ENCODE measurements at places on chromosomes 1 and 21.

DNA sequence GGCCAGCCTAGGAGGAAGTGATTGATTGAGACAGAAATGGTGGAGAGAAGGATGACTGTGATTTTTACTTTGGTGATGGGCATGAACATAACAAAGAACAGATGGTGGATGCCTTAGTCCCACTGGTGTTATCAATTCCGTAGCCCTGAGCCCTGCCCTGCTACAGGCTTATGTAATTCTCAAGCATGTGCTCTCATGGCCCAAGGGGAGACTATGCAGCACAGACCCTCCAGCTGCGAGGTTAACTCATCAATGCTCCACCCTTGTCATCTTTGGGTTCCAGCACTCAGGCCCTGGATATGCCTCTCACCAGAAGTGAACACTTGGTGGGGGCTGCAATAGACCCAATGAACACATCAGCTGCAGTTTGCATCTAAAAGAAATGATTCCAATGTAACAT lies 62.7 kb upstream of the LRRC8D start:
- DNase-seq: peak; percentile 33

GRCh38 chr1:203777596-203777995 lies 12.6 kb downstream of the LAX1 start:
- DNase-seq: no peak

GRCh38 chr1:242847390-242847993 lies 323.0 kb upstream of the PLD5 start:
- no peak for DNase-seq

- peak; percentile 39 for DNase-seq
Observed at GRCh38 chr21:32021319-32021994, 148.6 kb downstream of the HUNK start.

- peak; percentile 72 for DNase-seq
Observed at GRCh38 chr1:159798893-159799292, 3.3 kb upstream of the FCRL6 start.

DNA sequence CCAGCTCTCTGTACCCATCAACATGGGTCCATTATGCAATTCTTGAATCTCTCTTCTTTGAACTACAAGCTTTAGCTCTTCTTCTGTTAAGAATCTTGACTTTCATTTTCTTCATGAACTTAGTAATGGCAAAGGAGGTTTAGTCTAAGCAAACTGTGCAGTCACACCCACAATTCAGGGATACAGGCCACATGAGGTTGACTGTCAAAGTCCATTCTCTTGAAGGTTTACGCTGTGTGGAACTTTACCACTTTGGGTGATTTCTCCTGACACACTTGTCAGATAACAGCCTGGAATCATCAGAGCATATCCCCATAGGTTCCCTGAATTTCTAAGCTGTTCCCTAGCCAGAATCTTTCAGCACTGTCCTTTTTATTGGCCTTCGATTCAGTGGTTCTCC lies 48.0 kb upstream of the NHLH2 start:
- DNase-seq: no peak

DNA sequence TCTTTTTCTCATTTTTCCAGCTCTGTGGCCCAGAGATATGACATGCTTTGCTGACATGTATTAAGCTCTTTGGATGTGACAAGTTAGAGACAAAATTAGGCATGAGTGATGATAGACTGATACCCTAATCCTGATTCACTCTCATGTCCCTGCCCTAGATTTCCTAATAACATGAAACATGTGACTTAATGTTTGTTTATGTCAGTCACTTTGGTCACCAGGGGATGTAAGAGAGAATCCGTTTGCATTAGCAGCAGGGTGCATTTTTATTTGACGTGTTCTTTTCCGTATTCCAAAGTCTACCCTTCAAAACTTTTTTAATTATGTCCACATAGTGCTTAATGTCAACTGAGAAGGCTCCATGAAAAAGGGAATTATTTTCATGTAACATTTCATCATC lies 192.4 kb downstream of the HMCN1 start:
- DNase-seq: no peak

GRCh38 chr1:113683384-113684152 lies 75.7 kb downstream of the PHTF1 start:
- no peak for DNase-seq

GRCh38 chr21:42580793-42581321 lies 67.2 kb downstream of the SLC37A1 start:
- DNase-seq: no peak

DNA sequence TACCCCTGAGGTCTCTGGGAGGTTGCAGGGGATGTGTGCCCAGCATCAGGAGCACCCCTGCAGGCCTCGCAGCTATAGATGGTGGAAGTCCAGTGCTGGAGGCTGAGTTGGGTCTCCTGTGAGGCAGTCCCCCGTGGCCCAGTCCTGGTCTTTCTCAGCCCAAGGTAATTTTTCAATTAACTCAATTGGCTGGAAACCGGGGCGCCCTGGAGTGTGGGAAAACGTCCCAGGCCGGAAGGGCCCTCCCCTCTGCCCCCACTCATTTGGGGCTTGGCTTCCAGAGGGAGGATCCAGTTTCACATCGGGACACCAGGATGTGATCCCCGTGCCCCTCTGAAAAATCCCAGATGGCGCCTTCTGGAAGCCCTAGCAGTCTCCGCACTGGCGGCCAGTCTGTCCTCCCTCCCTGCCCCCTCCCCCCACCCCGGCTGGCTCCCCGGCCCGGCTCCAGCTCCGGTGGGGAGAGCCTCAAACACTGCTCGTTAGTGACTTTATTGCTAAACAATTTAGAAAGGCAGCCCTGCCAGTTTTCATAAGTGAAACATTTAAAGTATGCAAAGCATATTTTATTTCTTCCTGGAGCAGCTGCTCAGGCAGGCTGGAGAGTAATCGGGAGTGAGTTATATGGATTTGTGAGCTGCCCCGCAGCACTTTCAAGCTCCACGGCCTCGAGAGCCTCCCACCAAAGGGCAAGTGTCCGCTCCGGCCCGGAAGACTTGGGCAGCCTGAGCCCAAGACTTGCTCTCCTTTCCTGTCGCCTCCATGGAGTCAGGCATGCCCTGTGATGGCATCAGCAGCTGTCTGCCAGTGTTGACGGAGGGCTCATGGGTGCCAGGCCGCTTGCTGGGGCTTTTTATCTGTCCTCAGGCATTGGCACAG lies 208.2 kb upstream of the TMEM51 start:
- DNase-seq: peak; percentile 85

DNA sequence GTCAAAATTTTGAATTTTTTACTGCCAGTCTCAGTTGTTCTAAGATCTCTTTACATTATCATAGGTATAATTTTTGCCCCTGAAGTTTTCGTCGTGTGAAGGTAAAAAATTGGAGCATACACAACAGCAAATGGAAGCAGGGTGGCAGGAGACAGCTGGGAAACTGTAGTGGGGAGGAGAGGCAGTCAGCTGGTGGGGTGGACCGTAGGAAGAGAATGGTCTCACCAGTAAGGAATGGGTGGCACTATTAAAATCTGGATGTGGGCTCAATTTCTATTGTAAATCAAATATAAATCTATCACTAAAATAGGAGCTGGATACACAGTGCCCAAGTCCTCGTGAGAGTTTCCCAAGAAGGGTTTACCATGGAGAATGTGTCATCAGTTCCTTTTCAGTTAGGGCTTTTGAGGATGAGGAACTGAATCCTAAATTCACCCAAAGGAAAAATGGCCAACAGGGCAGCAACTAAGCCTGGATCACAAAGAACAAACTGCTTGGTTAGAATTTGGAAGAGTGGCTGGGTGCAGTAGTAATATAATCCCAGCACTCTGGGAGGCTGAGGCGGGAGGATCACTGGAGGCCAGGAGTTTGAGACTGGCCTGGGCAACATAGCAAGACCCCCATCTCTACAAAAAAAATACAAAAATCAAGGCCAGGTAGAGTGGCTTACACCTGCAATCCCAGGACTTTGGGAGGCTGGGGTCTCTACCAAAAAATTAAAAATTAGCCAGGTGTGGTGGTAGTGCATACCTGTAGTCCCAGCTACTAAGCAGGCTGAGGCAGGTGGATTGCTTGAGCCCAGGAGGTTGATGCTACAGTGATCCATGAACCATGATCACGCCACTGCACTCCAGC lies 10.5 kb upstream of the IRF2BP2 start:
- DNase-seq: no peak

- DNase-seq: no peak
Observed at GRCh38 chr1:99969260-99969728, 502 bp upstream of the SLC35A3 start.

DNA sequence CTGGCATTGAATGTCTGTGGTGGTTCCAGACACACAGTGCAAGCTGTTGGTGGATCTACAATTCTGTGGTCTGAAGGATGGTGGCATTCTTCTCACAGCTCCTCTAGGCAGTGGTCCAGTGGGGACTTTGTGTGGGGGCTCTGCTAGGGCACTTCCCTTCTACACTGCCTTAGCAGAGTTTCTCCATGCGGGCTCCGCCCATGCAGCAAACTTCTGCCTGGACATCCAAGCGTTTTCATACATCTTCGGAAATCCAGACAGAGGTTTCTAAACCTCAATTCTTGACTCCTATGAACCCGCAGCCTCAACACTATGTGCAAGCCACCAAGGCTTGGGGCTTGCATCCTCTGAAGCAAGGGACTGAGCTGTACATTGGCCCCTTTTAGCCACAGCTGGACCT lies 43.0 kb downstream of the RGS18 start:
- no peak for DNase-seq

DNA sequence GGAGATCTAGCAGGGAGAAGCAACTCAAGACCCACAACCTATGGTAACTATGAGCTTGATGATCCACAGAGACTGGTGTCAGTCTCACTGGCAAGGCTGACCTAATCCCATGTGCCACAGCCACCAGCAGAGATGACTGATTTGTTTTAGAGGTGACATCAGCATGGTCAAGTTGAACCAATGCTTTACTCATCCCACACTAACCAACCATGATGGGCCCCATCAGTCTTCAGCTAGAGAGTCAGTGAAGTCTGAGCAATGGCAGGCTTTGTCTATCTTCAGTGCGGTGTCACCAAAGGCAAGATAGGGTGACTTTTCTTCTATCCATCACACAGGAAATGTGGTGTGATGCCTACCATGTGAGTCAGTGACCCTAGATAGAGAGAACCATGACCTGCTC lies 1470.7 kb downstream of the NCAM2 start:
- no peak for DNase-seq

DNA sequence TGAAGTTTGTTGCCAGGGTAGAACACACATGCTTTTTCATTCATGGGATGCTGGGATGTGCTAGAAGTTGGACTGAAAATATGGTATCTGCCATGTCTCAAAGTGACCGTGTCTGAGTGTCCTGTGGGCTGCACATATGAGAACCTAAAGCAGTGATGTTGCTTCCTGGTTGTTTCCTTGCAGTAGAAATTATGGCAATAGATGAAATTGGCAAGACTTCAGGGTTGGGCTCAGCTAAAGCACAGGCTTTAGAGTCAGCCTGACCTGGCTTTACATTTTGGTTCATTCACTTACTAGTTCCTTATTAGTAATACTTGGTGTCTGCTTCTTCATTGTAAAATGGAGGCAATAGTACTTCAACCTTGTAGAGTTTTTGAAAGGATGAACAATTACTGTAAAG lies 2.2 kb downstream of the LAMC2 start:
- DNase-seq: no peak

DNA sequence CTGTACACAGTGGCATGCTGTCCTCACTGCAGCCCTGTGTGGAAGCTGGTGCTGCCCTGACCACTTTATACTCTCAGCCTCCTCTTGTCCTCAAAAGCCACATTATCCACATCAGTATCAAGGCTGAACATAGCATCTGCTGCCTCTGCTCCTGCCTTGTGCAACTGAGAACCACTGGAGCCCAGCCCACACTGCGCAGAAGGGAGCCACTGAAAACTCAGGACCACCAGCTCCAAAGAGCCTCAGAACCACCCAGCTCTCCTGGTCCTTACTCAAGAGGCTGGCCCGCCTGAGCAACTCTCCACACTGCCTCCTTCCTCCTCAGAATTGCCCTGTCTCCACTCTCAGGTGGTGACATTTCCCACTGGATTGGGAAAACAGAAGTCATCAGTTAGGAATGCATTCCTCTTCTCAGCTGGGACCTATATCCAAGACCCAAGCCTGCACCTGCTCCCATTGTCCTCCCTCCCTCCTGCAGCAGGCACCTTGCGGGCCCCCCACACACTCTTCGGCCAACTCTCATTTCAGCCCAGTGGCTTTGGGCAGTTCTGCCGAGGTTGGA lies 7.0 kb upstream of the KISS1 start:
- no peak for DNase-seq

- no peak for DNase-seq
Observed at GRCh38 chr1:222136869-222137268, 395.0 kb upstream of the DUSP10 start.

DNA sequence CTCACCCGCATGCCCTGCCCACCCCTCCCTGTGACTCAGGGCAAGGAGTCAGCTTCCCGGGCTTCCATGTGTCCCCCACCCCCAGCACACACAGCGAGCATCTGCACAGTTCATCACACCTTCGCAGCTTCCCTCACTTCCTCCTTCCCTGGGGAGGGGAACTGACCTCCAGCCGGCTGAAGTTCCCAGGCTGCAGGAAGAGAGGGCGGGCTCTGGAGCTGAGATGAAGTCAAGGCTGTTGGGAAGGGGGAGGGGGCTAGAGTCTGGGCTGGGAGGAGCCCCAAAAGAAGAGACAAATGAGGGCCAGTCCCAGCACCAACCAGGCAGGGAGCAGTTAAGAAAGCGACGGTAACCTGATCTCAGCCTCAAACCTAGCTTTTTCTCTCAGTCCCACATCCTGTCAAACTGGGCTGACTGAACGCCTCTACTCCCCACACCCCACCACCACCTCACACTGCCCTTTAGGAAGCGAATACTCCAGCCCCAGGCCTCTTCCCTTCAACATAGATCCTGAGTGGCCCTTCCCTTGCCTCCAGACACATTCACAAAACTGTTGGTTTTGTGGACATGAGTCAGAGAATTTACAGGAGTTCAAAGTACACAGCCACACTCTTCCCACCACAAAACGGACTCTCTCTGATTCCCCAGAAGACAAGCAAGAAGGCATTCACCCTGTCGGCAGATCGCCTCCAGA lies 1.8 kb downstream of the RHOC start:
- DNase-seq: peak; percentile 71

- no peak for DNase-seq
Observed at GRCh38 chr1:155196103-155196892, 11.4 kb downstream of the THBS3 start.

DNA sequence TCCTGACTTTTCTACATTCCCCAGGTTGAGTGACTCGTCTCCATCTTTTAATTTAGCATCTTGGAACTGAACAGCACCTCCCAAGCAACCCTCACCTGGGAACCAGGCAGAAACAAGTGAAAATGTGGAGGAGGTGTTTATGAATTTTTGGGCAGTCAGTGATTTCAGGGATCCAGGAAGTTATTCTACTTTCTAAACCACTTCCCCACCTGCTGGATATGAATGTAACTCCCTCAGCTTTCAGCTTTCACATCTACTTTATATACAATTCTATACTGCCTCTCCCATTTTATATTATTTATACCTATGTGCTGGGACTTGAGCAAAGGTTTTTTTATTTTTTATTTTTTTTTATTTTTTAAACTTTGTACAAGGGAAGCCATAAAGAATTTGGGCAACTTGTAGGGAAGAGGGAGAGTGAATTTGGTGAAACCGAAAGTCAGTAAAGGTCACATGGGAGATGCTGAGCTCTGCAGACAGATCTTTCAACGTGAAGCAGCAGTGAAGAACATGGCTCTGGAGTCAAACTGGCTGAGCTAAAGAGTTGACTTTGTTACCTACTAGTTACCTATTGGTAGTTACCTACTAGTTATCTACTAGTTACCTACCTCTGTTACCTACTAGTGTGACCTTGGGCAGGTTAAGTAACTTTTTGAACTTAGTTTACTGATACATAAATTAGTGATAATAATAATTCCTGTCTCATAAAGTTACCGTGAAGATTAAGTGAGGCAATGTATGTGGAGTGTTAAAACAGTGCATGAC lies 45.5 kb downstream of the DDR2 start:
- DNase-seq: no peak
